ENCODE measurements at places on chromosomes 2 and 18.

- no peak for DNase-seq
Measured at GRCh38 chr18:44123743-44124142, 556.9 kb upstream of the SETBP1 start.

DNA sequence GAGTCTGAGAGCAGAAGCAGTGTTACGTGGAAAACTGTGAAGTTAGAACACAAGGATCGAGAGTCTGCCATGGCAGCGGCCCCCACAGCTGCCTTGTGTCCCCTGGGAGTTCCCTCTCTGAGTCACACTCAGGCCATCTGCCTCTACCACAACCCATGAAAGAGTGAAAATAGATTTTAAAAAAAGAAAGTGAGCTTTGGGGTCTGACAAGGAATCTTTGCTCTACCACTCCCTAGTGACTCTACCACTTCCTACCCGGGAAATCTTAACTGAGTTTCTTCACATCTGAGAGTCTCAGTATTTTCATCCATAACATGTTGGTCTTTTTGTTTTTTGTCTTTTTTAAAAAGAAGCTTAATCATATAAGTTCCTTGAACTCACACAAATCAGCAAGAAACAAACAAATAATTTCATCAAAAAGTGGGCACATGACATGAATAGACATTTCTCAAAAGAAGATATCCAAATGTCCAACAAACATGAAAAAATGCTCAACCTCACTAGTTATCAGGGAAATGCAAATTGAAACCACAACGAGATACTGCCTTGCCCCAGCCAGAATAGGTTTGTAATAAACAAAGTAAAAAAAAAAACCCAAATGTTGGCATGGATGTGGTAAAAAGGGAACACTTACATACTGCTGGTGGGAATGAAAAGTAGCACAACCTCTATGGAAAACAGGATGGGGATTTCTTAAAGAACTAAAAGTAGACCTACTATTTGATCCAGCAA lies 2.4 kb upstream of the MSGN1 start:
- DNase-seq, result peak; percentile 30

DNA sequence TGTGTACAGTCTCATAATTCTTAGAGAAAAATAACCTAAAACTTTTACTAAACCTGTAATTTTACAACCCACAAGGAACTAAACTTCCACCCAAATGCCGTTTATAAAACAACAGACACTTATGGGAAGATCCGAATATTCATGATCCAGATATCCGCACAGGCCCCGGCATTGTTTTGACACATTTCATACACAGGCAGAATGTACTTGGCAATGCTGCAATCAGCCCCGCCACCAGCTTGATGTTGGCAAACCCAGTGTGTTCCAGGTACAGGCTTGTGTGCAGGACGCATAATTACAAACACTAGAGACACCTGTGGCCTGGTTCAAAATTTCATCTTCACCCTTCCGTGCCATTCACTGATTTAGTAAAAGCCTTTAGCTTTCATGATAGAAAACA lies 393.0 kb upstream of the SALL3 start:
- DNase-seq, result no peak

GRCh38 chr2:20584399-20585358 lies 66.2 kb downstream of the HS1BP3 start:
- DNase-seq, result no peak

DNA sequence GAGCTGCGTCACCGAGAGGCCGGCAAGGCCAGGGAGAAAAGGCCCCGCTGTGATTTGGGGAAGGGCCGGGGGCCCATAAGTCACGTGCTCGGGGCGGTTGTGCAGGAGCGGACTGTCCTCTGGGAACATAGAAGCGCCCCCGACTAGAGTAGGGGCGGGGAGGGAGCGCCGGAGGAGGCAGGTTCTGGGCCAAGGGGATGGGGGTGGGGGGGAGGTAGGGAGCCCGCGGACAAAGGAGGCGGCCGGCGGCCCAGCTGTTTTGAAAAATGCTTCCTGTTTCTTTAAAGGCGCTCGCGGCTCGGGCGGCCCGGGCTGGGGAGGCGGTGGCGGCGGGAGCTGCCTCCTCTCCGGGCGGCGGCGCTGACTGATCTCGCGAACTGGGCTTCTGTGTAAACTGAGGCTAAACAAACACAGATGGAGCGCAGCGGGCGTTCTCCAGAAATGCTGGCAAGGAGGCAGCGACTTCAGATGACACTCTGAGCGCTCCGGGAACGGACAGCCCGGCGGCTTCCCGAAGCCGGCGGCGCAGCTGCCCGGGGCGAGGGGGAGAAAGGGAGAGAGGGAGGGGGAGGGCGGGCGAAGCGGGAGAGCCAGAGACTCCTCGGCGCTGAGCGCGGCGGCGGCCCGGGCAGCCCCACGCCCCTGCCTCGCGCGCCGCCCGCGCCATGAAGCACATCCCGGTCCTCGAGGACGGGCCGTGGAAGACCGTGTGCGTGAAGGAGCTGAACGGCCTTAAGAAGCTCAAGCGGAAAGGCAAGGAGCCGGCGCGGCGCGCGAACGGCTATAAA lies at the start of gene ATOH8:
Gene ATOH8, plus strand, starts transcription at position 467 of the 788 bp plus-strand sequence. Its CDS starts 199 bp downstream, at position 666.
- DNase-seq, result peak; percentile 64

- no peak for DNase-seq
Measured at GRCh38 chr2:233926806-233927205, 9.6 kb downstream of the TRPM8 start.

DNA sequence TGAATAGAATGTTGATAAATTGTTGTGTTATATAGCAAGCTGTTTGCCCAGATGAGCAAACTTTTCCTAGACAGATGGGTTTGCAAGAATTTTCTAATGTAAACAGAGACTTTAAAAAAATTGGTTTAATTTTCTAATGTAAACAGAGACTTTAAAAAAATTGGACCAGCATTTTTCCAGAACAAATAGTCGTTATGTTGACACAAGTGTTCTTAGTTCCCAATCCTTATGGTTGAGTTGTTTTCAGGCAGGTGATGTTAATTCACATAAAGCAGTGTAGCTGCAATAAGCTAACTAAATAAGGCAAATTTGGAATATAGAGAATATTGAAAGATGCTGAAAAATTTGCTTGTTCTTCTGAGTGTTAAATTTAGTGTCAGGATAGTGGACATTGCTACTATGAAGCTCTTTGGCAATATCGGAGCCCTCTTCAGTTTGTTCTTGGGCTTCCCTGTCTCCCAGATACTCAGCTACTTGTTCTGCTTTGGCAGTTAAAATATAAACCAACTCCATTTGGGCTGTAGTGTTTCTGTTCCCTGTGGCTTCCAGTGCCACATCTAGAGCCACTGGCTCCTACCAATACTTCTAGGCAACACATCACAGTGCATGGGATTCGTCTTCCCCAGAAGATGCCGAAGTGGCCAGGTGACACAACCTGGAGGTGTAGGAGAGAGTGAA lies 105.7 kb downstream of the DYNAP start:
- no peak for DNase-seq

DNA sequence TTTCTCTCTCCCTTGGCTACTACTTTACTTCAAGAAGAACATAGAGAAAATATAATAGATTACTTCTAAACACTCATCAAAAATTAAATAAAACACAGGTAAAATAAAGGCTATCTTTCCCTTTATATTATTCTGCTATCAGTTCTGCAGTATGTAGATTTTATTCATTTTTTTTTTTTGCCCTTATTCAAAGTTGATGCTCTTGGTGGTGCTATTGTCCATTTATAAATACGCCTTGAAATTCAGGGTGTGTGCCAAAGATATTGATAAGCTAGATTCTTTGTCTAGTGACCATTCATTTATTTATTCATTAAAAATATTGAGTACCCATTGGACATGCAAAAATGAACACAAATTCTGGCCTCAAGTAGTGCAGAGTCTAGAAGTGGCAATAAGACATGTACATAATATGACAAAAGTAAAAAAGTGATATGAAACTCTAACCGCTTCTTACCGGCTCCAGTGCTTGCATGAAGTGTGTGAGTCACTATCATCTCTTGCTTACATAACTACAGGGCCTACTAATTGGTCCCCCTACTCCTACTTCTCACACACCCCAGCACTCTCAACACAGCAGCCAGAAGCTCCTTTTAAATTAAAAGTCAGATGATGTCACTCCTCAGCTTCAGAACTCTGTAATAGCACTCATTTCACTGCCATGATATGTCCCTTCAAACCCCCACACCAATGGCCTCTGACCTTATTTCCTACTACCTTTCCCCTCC lies 208.3 kb upstream of the FANCL start:
- no peak for DNase-seq

DNA sequence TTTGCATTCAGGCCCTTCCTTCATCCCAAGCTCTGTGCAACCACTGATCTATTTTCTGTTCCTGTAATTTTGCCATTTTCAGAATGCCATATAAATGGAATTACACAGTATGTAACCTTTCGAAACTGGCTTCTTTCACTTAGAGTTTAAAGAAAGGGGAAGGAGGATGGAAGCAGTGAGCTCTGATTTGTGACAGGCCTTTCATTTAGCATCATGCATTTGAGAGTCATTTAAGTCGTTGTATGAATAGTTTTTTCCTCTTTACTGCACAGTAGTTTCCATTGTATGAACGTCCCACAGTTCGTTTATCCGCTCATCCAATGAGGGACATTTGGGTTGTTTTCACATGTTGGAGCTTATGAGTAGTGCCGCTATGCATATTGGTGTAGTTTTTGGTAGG lies 67.0 kb downstream of the LBH start:
- no peak for DNase-seq

DNA sequence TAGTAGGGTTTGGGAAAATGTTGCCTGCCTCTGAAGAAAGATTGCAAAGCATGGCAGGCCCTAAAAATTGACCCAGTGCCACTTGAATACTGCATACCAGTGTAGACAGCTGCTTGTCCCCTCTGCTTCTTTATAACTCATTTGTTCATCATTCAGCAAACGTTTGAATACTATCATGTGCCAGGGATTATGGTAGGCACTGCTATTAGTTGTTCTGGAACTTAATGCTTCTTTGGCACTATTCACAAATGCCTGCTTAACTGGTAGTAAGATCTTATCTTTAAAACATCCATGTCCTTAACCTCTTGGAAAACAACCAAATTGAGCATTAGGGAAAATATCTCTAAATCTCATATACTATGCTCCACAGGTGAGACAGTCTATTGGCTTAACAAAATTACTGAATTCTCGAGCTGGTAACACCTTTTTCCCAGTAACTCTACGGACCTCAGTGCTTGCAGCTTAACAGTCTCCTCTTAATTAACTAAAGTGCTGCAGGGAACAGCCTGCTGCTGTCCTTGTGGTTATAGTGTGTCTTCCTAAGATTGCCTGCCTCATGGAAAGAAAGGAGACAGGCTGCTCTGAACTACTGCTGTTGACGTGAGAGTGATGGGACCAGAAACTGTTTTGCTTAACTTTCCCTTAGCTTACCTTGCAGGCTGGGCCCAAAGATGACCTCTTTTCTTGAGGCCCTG lies 93.2 kb downstream of the MIB1 start:
- DNase-seq, result no peak
